ENCODE measurements at places on chromosomes 6 and 20.

GRCh38 chr20:39632757-39633156 is 670.6 kb downstream of the DHX35 start:
- no peak for DNase-seq

GRCh38 chr20:63641146-63641791 is 12.0 kb downstream of the STMN3 start:
- DNase-seq, result no peak

DNA sequence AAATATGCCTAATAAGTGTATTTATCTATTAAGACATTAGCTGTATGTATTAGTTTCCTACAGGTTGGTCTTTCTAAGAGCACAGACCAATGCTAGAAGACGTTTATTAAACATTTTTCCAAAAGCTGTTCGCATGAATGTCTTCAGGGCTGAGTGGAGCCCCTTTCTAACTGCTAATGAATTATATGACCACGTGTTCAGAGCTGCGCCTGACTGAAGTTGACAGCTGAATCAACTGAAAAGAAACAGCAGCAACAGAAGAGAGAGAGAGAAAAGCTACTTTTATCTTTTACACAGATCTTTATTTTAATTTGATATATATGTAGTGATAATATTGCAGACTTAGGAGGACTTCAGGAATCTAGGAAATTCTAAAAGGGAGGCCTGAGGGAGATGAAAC is 75.2 kb upstream of the ARID1B start:
- no peak for DNase-seq

GRCh38 chr20:62616728-62617621 is 25.3 kb upstream of the SLCO4A1 start:
- peak; percentile 47 for DNase-seq
